Fibroblast of skin of back (primary cell): ENCODE measurements at places on chromosomes 12 and 14.

DNA sequence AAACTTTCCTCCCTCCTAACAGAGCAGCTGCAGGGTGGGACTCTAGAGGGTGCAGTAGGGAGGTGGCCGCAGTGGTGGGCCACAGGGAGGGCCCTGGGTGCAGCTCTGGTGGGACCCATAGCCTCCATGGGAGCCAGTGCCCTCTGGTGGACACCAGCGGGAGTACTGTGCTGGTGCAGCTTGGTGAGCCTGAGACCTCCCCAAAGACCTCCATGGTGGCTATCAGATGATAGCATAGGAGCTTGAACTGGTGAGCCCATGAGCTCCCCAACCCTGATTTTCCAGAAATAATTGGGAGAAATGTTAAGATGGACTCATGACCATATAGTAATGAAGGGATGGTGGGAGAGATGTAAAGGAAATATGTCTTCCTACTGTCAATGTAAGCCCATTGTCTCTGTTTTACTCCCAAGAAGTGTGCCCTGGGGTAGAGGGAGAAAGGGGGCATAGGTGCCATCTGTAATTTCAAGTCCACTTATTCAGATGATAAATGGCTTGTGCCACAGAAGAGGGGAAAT lies 98.7 kb downstream of the GAS2L3 start:
- DNase-seq: no peak

- no peak for DNase-seq
Measured at GRCh38 chr12:85630851-85631250, 205.4 kb downstream of the RASSF9 start.

DNA sequence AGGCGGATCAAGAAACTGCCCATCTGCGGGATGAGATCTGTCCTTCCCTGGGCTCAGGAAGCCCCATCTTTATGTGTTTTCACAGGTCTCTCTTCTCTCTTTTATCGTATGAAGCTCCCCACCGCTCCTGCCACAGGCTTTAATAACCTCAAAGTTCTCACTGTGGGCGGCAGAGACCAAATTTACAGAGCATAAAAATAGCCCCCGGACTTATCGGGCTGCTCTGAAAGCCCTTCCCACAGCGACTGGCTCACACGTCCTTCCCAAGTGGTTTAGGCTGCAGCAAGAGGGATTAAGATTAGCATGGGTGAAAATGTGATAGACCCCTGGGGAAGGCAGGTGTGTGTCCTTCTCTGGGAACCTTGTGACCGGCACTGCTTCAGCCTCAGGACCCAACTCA lies 47.8 kb downstream of the TESC start:
- no peak for DNase-seq

DNA sequence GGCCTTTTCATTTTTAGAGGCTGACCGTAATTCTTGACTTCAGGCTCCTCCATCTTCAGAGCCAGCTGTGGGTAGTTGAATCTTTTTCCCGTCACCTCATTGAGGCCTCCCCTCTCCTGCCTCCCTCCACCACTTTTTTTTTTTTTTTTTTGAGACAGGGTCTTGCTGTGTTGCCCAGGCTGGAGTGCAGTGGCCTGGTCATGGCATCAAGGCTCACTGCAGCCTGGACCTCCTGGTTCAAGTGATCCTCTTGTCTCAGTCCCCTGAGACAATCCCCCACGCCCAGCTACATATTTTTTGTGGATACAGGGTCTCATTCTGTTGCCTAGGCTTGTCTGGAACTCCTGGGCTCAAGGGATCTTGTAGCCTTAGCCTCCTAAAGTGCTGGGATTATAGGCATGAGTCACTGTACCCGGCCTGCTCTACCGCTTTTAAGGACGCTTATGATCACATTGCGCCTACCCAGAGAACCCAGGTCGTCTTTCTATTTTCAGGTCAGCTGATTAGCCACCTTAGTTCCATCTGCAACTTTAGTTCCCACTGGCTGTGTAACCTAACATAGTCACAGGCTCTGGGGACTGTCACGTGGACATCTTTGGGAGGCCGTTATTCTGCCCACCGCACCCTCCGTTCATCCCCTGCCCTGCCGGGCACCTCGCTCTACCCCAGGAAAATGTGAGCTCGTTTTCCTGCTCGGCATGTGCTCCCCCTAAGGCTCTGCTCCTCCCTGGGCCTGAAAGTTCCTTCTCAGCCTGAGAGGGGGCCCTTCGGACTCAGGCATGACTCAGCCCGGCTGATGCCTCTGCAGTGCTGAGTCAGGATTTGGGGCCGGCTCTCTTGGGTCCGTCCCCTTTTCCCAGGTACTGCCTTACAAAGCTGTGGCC lies 13.4 kb downstream of the TNFAIP2 start:
- peak; percentile 67 for DNase-seq

DNA sequence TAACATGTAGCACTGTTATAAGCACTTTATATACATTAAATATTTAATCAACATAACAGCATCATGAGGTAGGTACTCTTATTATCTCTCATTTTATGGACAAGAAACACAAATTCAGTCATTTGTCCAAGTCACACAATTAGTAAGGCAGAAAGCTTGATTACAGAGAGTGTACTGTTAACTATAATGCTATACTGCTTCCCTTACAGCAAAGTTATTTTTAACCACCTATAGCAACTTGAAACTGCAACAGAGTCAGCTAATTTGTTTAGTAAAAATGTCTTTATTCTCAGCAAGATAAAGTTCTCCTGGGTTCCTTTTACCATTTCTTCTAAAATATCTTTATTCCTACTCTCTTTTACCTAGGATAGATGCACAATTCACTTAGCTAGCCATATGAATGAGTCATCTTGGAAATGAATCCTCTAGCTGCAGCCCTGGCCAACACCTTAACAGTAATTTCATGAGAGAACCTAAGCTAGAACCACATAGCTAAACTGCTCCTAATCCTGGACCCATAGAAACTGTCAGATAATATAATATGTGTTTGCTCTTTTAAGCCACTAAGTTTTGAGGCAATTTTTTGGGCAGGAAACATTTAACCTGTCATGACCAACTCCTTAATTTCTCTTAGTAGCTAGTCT lies 90.2 kb upstream of the HECTD1 start:
- DNase-seq: no peak

GRCh38 chr12:25924491-25925001 lies 33.9 kb upstream of the RASSF8 start:
- DNase-seq: no peak
